ENCODE measurements at places on chromosomes 2 and 18.
A peak's percentile ranks its signal among the peaks of the same experiment; 100 is the strongest.

- DNase-seq, result no peak
Observed at GRCh38 chr2:65193446-65193845, 34.2 kb upstream of the ACTR2 start.

DNA sequence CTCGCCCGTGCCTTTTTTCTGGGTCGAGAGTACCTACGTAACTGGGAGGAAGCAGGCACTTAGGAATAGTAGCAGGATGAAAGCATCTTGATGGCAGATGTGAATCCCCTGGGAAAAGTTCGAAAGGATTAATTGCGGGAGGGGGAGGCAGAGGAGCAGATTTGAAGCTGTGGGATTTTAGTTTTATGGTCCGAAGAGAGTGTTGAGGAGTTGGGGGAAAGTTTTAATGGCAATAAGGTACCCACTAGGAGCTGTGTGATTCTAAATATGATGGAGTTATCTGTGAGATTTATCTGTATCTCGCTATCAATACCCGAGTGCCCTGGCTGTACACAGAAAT is 1.1 kb downstream of the AGFG1 start:
- DNase-seq, result no peak

DNA sequence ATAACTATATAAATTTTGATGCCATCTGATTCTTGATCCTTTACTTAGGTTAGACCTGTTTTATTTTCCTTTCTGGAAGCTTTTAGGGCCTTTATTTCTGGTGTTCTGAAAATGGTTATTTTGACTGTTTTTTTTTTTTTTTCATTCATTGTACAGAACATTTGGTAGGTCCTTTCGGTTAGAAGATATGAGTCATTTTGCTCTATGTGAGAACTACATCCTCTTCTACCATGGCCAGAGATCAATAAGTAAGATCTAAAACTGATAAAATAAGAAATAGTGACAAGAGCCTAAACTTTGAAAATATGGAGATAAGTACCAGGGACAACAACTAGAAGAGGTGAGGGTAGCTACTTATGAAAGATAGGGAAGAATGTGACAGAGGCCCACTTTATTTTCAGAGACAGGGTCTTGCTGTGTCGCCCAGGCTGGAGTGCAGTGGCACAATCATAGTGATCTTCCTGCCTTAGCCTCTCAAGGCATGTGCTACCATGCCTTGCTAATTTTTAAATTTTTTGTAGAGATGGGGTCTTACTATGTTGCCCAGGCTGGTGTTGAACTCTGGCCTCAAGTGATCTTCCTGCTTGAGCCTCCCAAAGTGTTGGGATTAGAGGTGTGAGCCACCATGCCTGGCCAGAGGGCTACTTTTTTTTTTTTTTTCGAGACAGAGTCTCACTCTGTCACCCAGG is 66.5 kb downstream of the EIF2AK3 start:
- no peak for DNase-seq

- no peak for DNase-seq
Observed at GRCh38 chr18:73240899-73241298, 373.1 kb upstream of the NETO1 start.

DNA sequence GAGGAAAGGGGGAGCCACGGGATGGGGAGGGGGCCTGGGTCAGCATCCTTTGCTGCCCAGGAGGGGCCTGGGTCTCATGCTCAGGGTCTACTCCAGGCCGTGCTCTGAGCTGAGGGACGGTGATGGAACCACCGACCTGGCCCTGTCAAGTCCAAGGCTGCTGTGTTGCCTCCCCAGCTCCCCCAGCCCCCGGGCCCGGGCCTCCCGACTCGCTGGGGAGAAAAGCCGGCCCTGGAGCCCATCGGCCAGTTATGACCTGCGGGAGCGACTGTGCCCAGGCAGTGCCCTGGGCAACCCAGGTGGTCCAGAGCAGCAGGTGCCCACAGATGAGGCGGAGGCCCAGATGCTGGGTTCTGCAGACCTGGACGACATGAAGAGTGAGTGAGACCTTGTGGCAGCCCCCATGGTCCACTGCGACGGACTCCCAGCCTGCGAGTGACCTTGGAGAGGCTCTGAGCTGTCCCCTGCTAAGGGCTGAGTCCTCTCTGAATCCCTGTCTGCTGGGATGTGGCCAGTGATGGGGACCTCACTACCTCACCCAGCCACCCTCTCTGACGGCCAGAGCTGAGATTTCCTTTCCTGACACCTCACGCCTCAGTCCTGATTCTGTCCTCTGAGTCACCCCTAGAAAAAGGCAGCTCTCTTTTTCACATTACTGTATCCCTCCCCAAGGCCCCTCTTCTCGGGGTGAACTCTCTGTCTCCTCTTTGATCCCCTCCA is 2.7 kb downstream of the SLC4A3 start:
- DNase-seq, result no peak

DNA sequence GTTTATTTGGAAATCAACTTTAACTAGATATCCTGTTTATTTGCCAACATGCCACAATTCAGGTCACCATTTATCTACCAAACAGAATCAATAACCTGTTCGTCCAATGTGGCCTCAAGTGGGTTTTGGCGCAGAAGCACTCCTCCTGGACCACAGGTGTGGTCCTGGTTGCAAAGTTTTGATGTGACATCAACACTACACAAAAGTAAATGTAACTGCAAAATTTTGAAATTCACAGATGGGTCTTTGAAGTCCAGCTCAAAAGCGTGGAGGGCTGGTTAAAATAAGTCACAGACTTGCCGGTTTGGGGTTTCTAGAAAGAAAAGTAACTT is 474 bp upstream of the GCA start:
- DNase-seq, result no peak

DNA sequence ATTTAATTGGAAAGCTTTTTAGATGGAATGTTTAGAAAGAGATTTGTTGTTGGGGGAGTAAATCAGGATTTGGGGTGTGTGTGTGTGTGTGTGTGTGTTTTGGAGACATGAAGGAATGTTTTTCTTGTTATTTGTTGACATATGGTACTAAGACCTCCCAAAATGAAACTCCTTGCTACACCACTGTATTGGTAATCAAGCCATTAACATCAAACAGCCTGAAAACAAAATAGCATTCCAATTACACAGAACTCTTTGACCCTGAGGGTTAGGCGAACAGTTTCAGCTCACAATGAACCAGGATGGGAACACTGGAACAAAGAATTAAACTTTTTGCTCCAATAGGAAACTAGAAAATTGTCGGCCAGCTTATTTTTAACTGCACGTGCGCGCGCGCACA is 41.7 kb upstream of the DARS1 start:
- DNase-seq, result no peak

- DNase-seq, result no peak
Observed at GRCh38 chr2:241064008-241064801, 37.9 kb downstream of the MTERF4 start.

DNA sequence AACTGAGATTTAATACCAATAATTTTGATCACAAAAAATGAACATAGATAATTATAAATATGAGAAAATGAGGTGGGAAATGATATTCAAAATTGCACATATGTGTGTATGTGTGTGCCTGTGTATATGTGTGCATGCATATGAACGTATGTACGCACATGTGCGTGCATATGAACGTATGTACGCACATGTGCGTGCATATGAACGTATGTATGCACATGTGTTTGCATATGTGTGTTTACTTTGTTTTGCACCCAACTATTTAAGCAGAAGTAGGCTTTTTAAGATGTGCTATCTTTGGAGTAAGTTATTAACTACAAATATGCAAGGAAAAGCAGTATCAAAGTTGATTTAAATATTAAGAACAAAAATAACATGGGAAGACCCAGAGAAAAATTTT is 484.3 kb downstream of the EPHA4 start:
- DNase-seq, result no peak

DNA sequence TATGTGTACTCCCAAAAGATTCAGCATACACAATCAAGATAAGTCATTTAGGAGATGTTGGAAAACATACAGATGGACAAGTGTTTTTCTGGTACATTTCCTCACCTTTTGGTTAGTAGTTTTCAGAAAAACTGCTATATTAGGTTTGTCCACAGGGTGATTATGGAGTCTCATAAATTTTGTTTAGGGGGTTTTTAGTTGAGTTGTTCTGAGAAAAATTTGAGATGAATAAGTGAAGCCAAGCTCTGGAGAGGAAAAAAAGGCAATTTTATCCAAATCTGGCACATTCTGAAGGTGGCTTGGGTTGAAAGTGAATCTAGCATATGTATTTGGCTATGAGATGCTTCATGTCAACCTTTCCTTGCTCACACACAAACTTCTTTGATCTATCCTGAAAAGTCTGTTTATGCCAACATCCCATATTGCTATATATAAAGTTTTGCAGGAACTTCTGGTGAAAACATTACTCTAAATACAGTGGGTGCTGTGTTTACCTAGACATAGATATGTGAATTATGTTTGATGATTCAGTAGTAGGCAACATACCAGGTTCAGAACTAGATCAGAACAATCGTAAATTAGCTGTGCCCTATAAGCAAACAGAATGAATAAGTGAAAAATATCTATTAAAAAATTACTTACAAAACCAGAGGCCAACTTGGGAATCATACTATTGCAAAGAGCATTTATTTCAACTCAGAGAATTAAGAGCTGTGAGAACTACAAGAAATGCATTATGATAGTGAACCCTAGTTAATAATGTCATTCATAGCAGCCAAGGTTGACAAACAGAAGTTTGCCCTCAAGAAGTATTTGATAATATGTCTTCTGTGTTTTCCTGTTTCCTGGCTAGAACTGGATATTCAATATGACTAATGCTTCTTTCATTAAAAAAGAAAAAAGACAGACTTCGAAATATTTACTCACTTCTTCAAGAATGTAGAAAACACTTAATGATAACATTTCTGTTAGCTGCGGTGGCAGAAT is 552.0 kb downstream of the IRS1 start:
- DNase-seq, result peak; percentile 20

DNA sequence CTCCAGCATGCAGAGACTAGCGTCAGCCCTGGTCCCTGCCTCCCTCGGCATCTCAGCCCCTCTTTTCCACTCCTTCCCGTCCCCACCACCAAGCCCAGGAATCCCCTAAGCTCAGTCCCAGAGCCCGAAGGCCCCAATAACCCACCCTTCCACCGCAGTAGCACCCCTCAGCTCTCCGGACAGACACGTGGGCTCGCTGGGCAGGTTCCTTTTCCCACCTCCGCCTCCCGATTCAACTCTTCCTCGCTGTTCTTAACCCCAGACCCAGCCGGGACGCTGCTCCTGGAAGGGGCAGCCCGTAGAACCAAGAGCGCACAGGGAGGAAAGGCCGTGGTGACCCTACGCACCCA is 1.4 kb downstream of the IHH start:
- no peak for DNase-seq

DNA sequence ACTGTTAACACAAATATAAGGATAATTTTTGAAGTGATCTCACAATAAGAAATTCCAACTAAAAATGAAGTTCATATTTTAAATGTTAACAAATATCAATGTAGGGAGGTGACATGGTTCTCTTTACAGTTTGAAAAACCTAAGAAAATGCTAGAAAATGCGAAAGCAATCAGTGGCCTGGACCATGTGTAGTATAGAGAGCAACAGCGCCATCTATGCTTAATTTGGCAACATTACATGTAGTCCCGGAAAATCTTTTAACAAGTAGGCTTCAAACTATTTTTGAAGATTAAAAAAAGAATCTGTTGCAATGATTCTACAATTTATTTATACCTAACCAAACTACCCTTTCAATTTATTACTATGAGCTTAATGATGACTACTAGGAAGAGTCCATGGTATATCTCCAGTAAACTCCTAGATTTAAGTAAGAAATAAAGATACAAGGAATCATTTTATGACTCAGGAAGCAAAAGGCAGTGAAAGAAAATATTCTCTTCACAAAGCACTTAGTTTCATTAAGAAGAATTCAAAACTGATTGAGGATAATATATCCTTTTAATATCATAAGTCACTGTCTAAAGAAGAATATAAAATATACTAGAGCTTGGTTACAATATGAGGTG is 33.3 kb downstream of the NDUFA10 start:
- peak; percentile 73 for DNase-seq

GRCh38 chr2:66534461-66534860 is 99.5 kb downstream of the MEIS1 start:
- DNase-seq, result no peak
